ENCODE measurements at places on chromosomes 1 and 21. TPM values are rescaled to one million over a fixed set of nuclear protein-coding genes. Genes with fewer than 3 reads are reported as not detected.

LHX8 gene
- total RNA-seq = not detected

HNRNPU gene
- total RNA-seq = 361 TPM

UAP1 gene
- 97.7 TPM for total RNA-seq

DNA sequence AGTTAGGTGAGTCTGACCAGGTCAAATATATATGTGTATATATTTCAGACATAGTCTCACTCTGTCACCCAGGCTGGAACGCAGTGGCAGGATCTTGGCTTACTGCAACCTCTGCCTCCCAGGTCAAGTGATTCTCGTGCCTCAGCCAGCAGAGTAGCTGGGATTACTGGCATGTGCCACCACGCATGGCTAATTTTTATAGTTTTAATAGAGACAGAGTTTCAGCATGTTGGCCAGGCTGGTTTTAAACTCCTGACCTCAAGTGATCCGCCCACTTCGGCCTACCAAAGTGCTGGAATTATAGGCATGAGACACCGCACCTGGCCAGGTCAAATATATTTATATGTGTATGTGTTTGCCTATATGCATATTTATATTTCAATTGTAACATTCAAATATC lies 581.5 kb upstream of the B3GALT2 start:
- no peak for DNase-seq
